ENCODE measurements at places on chromosomes 13 and 19. TPM values are rescaled to one million over a fixed set of nuclear protein-coding genes. Genes with fewer than 3 reads are reported as not detected.

The MYBPC2 gene
- total RNA-seq, result not detected

The GIPC3 gene
- total RNA-seq, result 1.4 TPM

GRCh38 chr13:53907891-53908290 lies 879.3 kb downstream of the OLFM4 start:
- no peak for DNase-seq

DNA sequence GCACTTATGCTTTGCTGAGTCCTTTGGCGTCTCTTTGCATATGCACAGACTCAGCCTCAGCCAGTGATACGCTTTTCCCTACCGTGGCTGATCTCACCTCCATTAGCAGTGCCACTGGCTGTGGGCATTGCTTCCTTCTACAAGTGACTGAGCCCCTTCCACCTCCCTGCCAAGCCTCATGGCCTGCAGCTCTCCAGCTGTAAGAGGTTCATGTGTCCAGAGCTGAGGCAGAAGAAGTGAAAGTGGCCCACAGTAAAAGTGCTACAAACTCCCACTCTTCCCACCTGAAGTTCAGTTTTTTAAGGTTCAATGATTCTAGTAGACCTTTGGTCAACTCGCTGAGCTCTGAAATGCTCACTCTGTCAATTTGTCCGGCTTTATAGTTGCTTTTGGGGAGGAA lies 44.7 kb downstream of the SMARCA4 start:
- DNase-seq, result no peak

GRCh38 chr19:47111006-47111621 lies 2.5 kb downstream of the ZC3H4 start:
- peak; percentile 81 for DNase-seq

DNA sequence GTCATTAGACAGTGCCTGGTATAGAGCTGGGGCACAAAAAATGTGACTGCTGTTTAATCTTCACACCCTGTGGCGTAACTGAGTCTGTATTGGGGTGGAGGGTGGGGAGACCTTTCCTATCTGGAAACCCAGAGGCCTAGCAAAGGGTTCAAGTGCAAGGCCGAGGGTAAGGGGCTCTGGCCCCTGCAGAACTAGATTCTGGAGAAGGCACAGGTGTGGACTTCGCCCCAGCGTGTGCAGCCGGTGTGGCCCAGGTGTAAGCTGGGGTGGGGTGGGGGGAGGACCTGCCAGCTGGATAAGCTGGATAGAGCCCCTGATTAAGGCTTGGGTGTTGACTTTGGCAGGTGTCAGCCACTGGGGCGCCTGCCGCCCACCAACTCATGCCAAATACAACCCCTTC lies 1.3 kb downstream of the RAB3D start:
- DNase-seq, result no peak

DNA sequence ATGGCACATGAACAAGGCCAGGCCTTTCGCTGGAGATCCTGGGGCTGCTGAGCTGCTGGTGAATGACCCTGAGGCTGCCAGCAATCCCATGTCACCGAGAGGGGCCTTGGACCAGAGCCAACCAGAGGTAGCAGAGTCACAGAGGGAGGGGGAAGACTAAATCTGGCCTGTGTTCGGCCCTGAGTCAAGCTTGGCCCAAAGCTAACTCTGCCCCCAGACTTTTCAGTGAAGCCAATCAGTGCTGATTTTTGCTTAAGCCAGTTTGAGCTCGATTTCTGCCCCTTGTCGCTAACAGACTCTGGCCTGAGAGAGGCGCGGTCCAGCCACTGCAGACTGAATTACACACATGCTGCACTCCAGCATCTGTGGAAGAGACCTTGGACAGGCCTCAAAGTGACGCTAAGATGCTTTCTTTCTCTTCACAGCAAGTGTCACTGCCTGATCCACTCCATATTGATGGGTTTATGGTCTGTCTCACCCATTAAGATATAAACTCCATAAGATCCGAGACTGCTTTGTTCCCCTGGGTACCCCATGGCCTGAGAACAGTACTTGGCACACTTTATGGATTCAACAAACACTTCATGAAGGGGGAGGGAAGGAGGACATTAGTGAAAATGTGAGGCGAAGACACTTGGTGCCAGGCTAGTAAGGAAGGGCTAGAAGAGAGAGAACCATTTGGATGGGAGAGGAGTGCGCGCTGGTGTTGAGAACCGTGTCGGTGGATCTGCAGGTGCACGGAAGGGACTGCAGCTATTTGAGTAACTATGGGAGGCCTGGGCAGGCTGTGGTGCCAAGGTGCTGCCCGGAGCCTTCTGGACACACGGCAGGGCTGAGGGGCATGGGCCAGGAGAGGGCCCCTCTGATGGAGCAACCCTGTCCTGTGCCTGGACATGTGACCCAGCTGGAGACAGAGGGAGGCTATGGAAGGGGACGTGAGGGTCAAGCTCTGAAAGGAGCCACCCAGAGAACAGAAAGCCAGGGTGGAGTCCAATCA lies 17.6 kb downstream of the RANBP3 start:
- no peak for DNase-seq

DNA sequence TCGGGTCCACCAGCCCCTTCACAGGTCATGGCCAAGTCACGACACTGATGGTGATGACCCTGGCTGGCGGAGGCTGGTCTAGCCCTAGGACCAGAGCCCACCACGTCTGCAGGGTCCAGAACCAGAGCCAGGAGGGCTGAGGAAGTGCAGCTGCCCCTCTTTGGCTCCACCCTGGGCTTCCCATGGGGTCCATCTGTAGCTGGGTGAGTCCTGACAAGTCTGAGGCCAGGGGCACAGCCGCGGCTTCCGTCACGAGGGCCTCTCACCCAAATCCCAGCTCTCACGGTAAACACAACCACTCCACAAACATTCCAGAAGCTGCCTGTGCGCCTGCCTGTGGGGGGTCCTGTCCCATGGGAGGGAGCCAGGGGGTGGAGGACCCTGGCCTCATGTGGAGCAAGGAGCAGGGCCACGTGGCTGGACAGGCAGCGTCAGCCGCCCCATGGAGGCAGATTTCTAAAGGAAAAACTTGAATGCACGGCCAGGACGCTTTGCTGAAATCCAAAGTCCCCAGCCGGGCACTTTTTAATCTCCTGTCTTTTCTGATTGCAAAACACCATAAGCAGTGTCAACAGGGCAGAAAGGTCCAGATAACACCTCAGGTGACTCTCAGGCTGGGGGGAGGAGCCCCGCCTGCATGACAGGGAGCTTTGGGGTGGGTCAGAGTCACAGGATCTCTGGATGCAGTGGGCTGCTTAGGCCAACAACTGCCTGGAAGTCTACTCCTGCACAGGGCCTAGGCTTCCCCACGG lies 29.9 kb downstream of the CEBPG start:
- DNase-seq, result peak; percentile 81

DNA sequence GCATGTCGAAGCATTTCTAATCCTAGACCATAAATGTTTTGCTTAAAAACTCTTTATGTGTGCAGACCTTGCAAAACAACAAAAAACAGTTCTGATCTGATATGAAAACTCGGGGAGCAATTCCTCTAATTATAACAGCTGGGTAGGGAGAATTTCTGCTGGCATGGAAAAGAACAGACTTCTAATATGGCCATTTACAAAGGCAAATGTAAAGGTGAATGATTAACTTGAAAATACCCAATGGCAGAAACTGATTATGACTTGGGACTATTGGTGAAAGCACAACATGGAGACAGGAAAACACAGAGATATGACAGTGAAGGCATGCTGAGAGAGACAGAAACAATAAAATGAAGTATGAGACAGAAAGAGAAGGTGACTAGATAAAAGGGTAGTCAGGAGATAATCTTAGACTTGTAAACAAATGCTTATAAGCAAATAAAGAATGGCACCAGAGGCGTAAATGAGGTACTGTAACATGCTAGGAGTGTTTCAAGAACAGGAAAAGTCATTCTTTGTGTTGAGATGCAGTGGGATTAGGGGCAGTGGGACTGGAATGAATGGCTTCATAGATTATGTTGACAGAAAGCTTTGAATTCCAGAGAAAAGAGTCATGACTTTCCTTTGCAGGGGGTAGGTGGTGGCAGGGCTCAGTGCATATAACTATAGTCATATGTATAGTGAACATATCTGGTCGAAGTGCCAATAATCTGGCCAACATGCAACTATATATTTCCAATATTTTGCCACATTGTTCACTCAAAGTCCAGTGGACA lies 393.0 kb downstream of the ITGBL1 start:
- no peak for DNase-seq
